ENCODE measurements at places on chromosomes 2 and 18.

- DNase-seq: no peak
Observed at GRCh38 chr2:167504695-167505094, 616.4 kb downstream of the XIRP2 start.

DNA sequence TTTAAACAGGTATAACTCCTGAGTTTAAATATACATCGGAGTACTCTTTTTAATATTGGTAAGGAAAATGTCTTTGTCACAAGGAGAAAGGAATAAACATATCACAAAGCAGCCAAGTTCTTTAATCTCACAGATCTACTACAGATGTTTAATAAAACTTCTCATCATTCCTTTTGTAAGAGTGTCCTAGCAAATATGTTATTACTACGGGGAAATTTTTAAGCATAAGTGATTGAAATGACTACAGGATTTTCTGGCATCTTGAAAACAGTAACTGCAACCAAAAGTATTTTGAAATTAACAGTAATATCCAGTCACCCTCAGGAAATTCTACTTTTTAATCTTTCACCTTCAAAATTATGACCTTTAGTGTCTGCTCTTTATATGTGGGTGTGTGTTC is 403.1 kb downstream of the IRS1 start:
- no peak for DNase-seq

DNA sequence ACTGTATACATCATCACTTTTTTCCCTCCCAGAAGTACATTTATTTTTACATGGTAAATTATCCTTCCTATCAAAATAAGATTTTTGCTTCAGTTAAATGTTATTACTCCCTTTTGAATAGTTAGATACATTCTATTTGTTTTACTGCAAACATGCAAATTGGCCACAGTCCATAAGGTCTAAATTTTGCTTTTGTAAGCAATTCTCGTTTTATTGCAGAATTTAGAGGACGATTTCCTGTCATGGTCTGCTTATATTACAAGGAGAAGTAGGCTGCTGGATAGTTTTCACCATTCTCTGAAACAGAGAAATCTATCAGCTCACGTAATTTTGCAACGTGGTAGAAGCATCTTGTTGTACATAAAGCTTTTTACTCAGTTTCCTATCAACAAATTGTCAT is 1632.5 kb downstream of the LRP1B start:
- no peak for DNase-seq

GRCh38 chr18:39946623-39947061 is 2008.4 kb upstream of the PIK3C3 start:
- DNase-seq: no peak

GRCh38 chr2:226631671-226632070 is 167.9 kb downstream of the IRS1 start:
- no peak for DNase-seq

- no peak for DNase-seq
Observed at GRCh38 chr2:7428454-7429204, 511.4 kb downstream of the RNF144A start.

GRCh38 chr2:240435457-240435947 is at the start of gene GPC1:
GPC1 (plus strand) TSS chr2:240435663; CDS start chr2:240435919, 256 bp downstream.
- no peak for DNase-seq

- DNase-seq: no peak
Observed at GRCh38 chr2:9762164-9762563, 81.1 kb upstream of the TAF1B start.

DNA sequence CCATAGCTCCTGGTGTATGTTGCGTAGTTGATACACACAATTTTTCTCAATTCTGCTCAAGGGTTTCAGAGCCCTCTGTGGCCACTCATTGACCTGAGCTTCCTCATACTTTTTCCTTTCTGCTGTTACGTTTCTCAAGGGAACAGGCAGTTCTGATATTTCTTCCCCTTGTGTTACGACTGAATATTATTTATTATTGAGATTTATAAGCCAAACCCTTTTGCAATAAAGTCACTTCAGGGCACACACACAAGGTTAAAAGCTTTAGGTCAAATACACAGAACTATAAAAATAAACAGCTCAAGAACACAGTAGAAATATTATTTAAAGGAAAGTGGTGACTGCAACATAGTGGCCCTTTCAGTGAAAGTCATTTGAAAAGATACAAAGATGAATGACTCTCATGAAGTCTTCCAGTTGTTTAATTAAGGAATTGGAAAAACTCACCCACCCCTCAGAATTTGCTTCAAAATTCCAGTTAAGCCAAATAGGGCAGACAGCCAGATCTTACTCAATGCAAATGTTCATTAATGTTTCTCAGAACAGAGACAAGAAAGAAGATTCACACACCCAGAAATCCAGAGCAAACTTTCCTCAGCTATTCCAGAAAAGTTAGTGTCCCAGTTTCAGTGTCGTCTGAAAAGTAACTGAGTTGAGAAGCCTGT is 179.7 kb downstream of the TRIB2 start:
- no peak for DNase-seq

DNA sequence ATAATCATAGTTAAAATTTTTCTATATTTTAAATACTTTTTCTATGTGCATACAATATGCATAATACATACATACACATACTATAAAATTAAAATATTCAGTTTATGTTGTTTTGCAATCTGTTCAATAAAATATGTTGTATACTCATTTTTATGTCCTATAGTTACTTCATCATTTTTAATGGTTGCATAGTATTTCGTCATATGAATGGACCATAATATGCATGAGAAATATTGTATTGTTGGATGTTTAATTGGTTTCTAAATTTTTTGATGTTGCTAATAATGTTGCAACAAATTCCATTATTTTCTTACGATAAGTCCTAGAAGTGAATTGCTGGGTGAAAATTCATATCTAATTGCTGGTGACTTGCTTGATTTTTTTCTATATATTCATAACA is 211.5 kb upstream of the GCFC2 start:
- DNase-seq: no peak

DNA sequence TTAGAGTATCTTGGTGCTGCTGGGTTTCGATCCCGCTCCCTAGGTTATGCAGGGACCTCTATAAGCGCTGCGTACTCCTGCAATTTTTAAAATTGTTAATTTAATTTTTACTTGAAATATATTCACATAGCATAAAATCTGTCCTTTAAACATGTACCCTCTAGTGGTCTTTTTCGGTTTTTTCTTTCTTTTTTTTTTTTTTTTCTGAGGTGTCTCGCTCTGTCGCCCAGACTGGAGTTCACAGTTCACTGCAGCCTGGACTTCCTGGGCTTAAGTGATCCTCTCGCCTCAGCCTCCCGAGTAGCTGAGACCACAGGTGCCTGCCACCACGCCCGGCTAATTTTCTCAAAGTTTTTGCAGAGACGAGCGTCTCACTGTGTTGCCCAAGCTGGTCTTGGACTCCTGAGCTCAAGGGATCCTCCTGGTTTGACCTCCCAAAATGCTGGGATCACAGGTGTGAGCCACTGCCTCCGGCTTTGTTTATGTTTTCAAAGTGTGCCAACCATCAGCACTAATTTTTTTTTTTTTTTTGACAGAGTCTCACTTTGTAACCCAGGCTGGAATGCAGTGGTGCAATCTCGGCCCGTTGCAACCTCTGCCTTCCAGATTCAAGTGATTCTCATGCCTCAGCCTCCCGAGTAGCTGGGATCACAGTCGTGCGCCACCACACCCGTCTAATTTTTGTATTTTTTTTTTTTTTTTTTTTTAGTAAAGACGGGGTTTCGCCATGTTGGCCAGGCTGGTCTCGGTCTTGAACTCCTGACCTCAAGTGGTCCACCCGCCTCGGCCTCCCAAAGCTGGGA is 585 bp upstream of the MOB1A start:
- DNase-seq: peak; percentile 11

DNA sequence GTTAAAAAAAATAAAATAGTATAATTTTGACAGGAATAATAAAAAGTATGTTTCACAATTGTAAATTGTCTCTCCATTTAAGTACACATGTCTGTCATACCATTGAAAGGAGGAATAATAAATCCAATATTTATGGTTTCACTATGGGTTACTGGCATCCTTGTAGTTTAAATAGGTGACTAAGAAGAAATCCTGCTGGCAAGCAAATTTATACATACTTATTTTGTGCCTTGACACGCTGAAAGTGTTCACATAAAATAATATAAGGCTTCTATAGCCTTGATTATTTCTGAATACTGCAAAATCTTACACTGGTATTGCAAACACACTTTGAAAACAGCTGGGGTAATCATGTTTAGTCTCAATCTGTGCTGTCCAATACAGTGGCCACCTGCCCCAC is 138.3 kb upstream of the ETAA1 start:
- DNase-seq: no peak

- no peak for DNase-seq
Observed at GRCh38 chr18:1665079-1665478, 760.4 kb downstream of the ADCYAP1 start.

DNA sequence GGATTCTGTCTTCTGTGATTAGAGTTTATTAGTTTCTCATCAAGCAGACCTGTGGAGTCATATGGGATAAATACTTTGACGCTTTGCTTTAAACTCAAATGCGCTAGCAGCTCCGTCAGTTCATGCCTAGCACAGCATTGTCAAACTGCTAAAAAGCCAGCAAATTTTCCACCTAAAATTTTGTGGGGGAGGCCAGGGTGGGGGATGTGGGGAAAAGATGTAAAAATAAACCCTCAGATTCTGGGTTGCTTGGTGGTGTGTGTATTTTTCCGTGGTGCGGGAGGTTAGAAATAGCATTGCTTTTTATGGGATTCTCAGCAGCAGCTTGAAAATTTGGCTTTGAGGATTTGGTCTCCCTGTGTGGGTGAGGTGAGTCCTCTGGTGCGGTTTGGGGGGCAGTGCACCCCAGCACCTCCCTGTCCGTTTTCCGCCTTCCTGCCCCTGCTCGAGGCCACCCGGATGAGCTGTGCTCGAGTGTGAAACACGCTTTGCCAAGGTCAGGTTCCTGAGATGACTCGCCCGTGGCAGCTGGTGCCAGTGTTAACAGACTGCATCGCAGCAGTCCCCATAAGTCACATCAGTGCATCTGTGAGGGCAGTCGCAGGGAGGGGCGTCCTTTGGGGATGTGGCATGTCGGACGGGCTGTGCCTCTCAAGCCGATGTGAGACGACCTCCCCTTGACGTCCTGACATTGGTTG is 65.9 kb downstream of the LDLRAD4 start:
- peak; percentile 13 for DNase-seq

- no peak for DNase-seq
Observed at GRCh38 chr2:3913166-3913565, 209.8 kb downstream of the DCDC2C start.

GRCh38 chr18:8380006-8380405 is 229.2 kb upstream of the RAB12 start:
- no peak for DNase-seq

- no peak for DNase-seq
Observed at GRCh38 chr2:127024769-127025358, 82.1 kb downstream of the BIN1 start.

GRCh38 chr18:44130376-44130942 is 550.2 kb upstream of the SETBP1 start:
- DNase-seq: no peak

DNA sequence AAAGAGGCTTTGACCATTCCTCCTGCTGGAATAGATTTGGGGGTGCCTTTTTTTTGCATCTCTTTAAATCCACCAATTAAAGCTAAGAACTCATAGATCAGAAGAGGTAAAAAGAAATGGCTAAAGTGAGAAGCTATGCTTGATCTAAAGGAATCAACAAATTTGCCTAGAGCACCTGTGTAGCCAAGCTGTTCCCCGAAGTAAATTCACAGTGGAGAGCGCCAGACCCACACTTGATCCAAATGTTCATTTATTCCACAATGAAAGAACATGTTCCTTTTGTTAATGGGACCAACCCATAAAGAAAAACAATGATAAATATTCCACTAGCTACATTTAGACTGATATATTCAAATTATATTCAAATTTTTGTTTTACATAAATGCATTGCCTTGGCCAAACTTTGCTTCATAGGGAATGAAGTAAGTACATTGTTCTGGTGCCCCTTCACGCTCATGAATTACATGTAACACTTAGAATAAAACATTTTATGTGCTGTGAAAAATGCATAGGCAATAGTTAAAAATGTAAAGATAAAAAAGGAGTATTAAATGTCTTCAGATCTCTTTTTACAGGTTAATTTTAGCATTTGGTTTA is 167.4 kb downstream of the PKP4 start:
- DNase-seq: no peak

GRCh38 chr2:154336201-154336600 is 362.3 kb upstream of the KCNJ3 start:
- no peak for DNase-seq
